ENCODE measurements at places on chromosomes 2 and 18.

DNA sequence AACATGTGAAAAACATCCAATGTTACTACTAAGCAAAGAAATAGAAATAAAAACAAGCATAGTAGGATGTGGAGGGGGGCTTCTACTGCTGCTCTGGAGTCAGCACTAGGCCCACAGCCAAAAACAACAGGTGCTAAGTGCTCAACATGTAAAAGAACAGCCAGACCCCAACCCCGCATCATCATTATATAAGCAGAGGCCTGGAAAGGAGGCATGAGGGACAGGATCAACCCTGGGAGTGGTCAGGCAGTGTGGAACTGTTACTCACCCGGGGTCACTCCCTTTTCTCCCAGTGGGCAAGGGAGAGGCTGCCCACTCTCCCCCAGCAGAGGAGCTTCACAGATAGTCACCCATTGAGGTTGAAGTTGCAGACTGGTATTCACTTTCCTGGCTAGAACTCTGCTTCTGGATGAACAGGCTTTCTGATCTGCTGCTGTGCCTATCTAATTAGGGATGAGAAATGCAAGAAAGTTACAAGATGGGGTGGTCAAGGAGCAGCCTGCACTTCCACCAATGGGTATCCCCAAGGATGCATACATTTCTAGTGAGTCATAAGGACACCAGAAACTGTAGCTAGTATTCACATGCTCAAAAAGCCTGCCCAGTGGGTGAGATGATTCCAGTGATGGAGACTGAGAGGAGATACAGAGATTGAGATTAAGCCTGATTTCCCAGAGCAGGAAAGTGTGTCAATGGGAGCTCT is 480.1 kb upstream of the TCF4 start:
- peak; percentile 75 for DNase-seq

- DNase-seq: peak; percentile 65
These were observed 91.4 kb upstream of the CYRIA start for GRCh38 chr2:16756831-16757644.

DNA sequence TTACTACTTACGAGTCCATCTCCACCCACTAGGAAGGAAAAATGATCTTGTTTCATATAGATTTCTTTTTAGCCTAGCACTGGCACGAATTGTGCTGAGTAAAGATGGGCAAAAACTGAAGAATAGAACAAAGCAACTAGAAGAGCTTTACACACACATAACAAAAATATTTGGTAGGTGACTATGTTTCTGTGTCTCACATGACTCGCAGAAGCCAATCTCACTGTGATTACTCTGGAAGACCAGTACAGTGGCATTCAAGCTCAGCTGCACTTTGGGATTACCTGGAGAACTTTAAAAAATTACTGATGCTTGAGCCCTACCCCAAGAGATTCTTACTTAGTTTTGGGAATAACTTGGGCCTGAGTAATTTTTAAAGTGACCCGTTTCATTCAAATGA is 378.7 kb downstream of the METTL4 start:
- no peak for DNase-seq

DNA sequence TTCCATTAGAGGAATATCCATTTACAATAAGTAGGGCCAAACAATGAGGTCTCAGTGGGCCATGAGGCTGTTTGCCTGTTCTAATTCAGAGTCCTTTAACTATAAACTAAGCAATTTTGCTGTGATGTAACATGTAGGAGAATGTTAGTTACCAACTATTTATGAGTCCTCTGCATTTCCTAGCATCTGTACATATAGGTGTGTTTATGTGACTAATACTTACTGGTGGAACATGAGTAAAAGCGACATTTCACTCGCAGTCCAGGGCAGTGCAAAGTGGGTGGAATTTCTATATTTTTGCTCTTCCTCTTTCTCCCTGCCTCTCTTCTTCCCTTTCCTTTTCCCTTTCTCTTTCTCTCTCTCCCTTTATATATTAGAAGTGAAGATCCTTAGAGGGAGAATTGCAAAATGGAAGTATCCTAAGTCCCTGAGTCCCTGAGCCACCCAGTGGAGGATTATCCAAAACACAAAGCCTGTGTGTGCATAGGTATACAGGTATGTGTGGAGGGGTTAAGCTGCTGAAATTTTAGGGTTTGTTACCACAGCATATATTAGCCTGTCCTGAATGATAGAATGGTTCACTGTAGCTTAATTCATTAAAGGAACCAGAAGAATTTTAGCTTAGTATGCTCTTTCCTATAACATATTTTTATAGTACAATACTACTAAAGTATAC is 487.0 kb upstream of the FANCL start:
- no peak for DNase-seq

GRCh38 chr18:43271593-43272432 is 5.5 kb downstream of the SYT4 start:
- DNase-seq: peak; percentile 29

GRCh38 chr2:52862801-52863200 is 904.8 kb upstream of the CHAC2 start:
- peak; percentile 22 for DNase-seq

GRCh38 chr2:8571792-8572499 is 109.9 kb upstream of the ID2 start:
- no peak for DNase-seq

GRCh38 chr18:8326763-8327394 is 282.4 kb upstream of the RAB12 start:
- DNase-seq: no peak

GRCh38 chr18:39788383-39788782 is 2166.7 kb upstream of the PIK3C3 start:
- no peak for DNase-seq

- no peak for DNase-seq
These were observed 329.9 kb upstream of the TNP1 start for GRCh38 chr2:217189747-217190146.

- DNase-seq: peak; percentile 78
These were observed 197.5 kb upstream of the COL3A1 start for GRCh38 chr2:188776634-188777033.

- DNase-seq: peak; percentile 41
These were observed 2.5 kb downstream of the TMBIM1 start for GRCh38 chr2:218289639-218290315.

DNA sequence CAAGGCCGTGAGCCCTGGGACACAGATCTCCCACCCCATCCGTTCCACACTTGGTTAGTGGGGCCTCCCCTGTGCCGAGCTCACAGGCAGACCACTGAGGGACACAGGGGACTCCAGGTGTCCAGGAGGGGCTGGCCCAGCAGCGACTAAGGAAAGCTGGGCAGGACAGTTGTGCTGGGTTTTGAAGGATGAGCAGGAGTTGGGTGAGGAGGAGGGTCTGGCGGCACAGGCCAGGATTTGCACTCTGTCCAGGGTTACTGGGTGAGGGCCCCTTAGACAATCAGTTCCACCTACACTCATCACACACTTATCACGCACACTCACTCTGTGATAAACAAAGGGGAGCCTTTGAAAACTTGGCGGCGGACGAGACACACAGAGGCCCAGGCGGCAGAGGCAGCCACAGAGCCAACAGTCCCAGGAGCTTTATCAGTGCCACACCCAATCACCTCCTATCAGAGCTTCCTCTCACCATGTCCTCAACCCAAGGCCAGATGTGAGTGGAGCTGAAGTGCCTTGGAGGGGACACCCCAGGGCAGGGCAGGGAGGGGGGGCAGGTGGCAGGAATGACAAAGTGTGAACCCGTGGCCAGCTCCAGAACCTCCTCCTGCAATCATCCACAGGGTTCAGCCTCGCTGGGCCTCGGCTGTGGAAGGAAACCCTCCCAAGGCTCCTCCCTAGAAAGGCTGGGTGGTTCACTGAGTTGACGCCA is 26.6 kb downstream of the BIN1 start:
- DNase-seq: no peak

DNA sequence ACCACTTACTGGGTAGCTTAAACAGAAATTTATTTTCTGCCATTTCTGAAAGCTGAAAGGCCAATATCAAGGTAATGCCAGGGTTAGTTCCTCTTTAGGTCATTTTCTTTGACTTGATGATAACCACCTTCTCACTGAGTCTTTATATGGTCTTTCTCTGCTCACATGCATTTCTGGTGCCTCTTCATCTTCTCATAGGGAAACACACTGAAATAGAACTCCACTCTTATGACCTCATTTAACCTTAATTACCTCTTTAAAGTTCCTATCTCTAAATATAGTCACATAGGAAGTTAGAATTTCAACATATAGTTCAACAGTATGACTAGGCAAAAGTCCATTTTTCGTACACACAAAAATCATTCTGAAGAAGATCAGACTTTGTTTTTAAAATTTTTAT is 616.8 kb upstream of the VRK2 start:
- no peak for DNase-seq

- DNase-seq: no peak
These were observed 38.8 kb upstream of the OTOS start for GRCh38 chr2:240179186-240179815.

DNA sequence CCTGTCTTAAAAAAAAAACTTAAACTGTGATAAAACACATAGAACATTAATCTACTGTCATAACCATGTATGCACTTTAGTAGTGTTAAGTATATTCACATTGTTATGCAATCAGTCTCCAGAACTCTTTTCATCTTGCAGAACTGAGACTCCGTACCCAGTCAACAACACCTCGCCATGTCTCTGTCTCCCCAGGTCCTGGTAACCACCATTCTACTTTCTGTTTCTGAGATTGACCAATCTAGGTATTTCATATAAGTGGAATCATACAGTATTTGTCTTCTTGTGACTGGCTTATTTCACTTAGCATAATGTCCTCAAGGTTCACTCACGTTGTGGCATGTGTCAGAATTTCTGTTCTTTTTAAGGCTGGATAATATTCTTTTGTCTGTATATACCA is 290.8 kb upstream of the CXCR4 start:
- no peak for DNase-seq

DNA sequence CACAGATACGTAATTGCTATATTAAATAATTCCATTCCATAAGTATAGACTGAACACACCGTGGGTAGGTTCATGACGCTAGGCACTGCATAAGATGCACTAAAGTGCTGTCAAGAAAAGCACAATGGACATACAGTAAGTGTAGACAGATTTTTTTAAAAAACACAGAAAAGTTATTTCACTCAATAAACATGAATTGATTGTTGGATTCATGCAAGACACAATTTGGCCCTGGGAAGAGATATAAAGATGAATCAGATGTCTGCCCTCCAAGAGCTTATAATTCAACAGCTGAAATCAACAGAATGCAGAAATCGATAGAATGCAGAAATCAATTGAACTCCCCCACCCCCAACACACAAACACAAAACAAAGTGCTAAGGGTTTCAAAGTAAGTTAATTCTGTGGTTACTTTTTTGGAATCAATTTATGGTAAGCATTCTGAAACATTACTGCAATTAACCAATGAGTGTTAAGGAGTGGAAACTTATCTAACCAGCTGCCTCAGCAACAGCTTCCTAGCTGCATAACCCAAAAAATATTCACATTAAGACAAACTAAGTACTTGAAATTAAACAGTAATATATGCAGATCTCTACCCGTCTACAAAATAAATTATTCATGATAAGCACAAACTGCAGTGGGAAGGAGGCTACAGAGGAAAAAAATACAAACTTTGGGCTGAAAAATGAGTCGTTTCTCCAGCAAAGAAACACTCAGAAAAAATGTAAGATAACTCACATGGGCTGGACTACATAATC is 1.6 kb downstream of the NBAS start:
- no peak for DNase-seq

DNA sequence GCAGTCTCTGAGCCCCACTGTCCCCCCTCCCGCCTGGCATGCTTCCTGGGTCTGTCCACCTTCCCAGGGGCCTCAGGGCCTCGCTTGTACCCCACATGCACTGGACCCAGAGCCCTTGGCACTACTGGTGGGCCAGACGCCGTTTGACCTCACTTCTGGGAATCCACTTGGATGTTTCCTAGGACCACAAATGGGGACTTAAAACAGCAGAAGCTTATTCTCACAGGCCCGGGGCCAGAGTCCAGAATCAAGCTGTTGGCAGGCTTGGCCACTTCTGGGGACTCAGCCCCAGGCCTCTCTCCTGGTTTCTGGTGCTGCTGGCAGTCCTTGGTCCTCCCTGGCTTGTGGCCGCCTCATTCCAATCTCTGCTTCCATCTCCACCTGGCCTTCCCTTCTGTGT is 19.6 kb downstream of the ANO7 start:
- no peak for DNase-seq

- DNase-seq: peak; percentile 30
These were observed 4.3 kb downstream of the UBXN2A start for GRCh38 chr2:23944527-23944926.

GRCh38 chr2:195094330-195094729 is 562.7 kb upstream of the SLC39A10 start:
- peak; percentile 39 for DNase-seq

- DNase-seq: no peak
These were observed 47.7 kb downstream of the ZNF516 start for GRCh38 chr18:76447258-76447890.

DNA sequence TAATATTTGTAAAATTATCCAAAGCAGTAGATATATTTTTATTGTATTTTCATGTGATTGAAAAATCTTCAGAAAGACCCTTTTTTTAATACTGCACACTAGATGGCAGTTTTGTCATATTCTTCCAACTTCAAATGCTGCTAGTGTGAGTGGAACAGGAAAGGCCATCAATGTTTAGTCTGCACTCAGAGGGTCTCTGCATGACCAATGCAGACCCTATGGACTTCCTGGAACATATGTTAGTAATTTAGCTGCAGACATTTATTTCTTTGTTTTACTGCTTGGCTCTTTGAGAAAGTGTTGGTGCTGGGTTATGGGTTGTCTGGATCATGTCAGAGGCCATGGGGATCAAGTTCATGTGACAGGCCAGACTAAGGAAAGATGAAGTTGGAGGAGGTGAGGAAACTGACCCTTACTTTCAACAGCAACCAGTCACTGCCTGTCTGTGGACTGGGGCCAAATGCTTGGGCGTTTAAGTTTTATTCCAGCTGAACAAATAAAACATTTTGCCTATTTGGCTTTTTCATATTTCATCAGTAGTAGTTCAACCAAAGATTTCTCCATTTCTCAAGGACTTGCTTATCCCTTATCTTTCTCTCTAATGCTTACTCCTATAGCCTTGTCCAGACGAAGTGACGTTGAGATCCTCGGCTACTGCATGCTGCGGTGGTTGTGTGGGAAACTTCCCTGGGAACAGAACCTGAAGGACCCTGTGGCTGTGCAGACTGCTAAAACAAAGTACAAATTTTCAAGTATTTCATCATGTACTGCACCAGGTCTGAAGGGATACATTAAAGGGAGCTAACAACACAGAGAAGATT is 84.8 kb downstream of the VRK2 start:
- DNase-seq: peak; percentile 25

DNA sequence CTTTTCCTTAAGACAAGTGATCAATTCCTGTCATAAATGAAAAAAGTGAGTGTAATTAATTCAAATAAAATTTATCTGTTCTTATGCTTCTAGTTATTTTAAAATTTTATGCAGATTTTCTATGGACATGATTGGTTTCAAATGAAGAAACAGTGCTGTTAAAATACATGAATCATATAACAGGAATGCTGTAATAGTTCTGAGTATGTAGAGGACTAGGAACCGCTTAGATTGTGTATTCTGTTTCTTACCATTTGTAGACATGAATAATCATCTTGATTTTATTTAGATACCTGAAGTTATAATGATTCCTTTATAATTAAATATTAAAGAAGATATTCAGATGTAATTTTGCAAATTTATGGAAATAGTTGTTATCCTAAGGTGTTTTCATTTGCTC is 3.5 kb downstream of the ACTR2 start:
- DNase-seq: peak; percentile 58

GRCh38 chr2:237412988-237413776 is 782 bp downstream of the COL6A3 start:
- no peak for DNase-seq

- no peak for DNase-seq
These were observed 74.3 kb downstream of the LYPD1 start for GRCh38 chr2:132595693-132596092.

- DNase-seq: no peak
These were observed 21.0 kb downstream of the TCF7L1 start for GRCh38 chr2:85154048-85154753.

Data from LHCN-M2 (cell line).